A673 (cell line): ENCODE measurements at places on chromosomes 3 and 15. TPM values are rescaled to one million over a fixed set of nuclear protein-coding genes. Genes with fewer than 3 reads are reported as not detected.

PFKFB4 gene
- 5.0 and 7.2 TPM in 2 replicates for total RNA-seq

C15orf39 gene
- 28.9 and 30.3 TPM in 2 replicates for total RNA-seq

GATM gene
- 9.5 and 11.0 TPM in 2 replicates for total RNA-seq

SNX22 gene
- total RNA-seq, result 2.6 and 2.7 TPM in 2 replicates

CKMT1B gene
- total RNA-seq, result 1.1 and 1.6 TPM in 2 replicates

GRCh38 chr15:64001148-64001547 lies 45.1 kb downstream of the DAPK2 start:
- no peaks in the 10 kb centered on the region for H3K27me3 ChIP-seq
- peaks cover 19% of the 10 kb centered on the region for H3K4me1 ChIP-seq
- no peaks in the 10 kb centered on the region for H3K36me3 ChIP-seq
- no peak overlapping the region for H3K27ac ChIP-seq
- no peak for DNase-seq

- DNase-seq, result peak; percentile 48
- H3K4me3 ChIP-seq, result peak overlapping the region; percentile 89
- H3K4me1 ChIP-seq, result peaks cover 85% of the 10 kb centered on the region
- H3K27me3 ChIP-seq, result no peaks in the 10 kb centered on the region
- peaks cover 83% of the 10 kb centered on the region for H3K36me3 ChIP-seq
- H3K27ac ChIP-seq, result peak overlapping the region; percentile 9
Observed at GRCh38 chr3:156681002-156681401, 6.6 kb downstream of the TIPARP start.

- peaks cover 10% of the 10 kb centered on the region for H3K27me3 ChIP-seq
- H3K27ac ChIP-seq, result no peak overlapping the region
- DNase-seq, result no peak
- H3K4me1 ChIP-seq, result no peaks in the 10 kb centered on the region
Observed at GRCh38 chr3:135023996-135024658, 229.1 kb downstream of the EPHB1 start.

DNA sequence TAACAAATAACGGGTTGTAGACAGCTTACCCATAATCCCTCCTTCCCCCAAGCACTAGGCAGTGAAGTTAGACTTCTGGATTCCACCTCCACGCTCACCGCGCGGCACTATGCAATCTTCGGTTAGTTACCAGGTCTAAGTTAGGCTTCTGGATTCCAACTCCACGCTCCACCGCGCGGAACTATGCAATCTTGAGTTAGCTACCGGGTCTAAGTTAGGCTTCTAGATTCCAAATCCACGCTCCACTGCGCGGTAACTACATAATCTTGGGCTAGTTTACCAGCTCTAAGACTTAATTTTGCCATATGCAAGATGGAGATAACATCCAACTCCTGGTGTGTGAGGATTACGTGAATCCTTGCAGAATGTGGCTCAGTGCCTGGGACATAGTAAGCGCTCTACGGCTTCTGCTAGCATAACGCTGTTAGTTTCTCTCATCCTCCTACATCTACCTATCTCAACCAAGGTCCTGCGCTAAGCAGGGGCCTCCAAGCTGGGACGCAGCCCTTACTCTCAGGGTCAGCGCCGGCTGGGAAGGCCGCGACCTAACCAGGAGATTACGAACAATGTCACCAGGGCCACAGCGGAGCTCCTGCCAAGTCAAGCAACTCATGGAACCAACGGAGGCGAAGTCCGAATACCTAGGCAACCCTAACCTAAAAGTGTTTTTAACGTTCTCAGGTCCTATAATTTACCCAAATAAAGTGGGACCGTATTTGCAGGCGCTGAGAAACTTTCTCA lies 497 bp upstream of the RPLP1 start:
- H3K27me3 ChIP-seq, result no peaks in the 10 kb centered on the region
- H3K4me3 ChIP-seq, result peak overlapping the region; percentile 83
- peaks cover 64% of the 10 kb centered on the region for H3K36me3 ChIP-seq
- DNase-seq, result peak; percentile 54

- DNase-seq, result no peak
- no peak overlapping the region for H3K4me3 ChIP-seq
- no peaks in the 10 kb centered on the region for H3K36me3 ChIP-seq
- H3K27ac ChIP-seq, result no peak overlapping the region
- H3K4me1 ChIP-seq, result no peaks in the 10 kb centered on the region
- H3K27me3 ChIP-seq, result peaks cover 5% of the 10 kb centered on the region
Observed at GRCh38 chr15:81178365-81178764, 18.3 kb upstream of the IL16 start.
